ENCODE measurements at places on chromosomes 12 and 14.

DNA sequence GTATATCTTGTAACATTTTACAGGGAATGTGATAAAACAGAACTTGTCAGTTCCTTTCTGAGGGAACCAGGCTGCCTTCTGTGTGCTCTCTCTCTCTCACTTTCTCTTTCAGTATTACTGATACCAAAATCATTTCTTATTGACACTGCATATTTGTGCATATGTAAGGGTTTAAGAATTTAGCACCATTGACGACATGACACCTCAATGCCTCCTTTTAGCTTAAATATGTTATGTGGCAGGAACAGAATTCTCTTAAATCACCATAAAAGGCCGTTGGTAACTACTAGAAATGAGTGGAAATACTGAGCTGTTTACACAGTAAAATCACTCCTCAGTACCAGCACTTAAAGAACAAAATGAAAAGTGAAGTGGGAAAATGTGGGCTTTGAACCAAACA, 457.7 kb upstream of the SYT1 start:
- DNase-seq = no peak

DNA sequence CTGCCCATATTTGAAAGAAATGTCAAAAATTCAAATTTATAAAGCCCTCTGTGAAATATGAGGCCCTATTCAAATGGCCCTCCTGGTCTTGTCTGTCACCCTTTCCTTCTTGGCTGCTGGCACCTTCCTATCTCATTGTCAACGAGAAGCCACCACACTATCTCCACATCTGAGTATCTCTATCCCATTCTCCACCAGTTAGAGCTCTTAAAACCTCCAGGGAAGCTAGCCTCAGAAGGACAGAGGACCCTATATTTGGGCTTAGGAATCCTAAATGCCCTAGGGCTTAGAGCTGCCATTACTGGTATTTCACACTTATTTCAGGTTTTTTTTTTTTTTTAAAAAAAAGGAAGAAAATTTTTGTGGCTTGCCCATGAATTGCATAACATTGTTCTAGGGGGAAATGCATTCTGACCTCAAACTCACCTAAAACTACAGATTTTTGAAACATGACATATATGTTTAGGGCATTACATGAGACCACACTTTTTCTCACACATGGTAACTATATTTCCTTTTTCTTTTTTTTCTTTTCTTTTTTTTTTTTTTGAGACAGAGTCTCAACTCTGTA, 25.0 kb downstream of the SLC25A21 start:
- no peak for DNase-seq

GRCh38 chr14:90815822-90816662, at the start of gene TTC7B:
TSS of gene TTC7B (minus strand) at chr14:90816430. CDS start at chr14:90816295, 135 bp downstream.
- peak; percentile 88 for DNase-seq

- no peak for DNase-seq
Measured at GRCh38 chr12:43090981-43091380, 461.0 kb downstream of the ADAMTS20 start.

- DNase-seq = peak; percentile 40
Measured at GRCh38 chr14:93619176-93619793, 169.0 kb downstream of the PRIMA1 start.

DNA sequence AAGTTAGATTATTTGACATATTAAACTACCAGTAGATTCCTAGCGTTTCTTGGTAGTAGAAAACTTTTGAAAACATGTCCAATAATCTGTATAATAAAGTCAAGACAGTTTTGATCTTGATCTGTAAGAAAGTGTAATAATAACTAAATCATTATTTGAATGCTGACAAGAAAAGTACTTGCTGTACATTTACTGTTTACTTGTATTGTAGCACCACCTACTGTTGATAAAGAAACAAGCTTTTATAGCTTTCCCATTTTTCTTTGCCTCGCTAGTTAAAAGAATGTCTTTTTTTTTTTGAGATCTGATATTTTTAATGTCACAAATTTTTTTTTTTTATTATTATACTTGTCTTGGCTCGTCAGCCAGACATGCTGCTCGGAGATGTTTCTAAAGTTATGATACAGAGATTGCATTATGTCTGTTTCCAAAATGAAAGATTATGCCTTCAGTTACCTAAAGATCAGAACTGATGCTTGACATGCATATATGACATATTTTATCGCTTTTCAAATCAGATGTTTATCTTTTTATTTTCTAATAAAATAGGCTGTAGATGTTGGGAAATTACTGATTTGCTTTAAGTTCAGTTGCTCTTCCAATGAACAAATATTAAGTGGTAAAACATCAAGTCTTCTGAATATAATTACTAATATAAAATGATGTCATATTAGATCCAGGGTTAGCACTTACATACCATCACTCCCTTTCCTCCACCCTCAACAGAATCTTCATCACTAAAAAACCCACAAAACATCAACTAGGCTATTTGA, 140.5 kb downstream of the AKAP6 start:
- peak; percentile 16 for DNase-seq

DNA sequence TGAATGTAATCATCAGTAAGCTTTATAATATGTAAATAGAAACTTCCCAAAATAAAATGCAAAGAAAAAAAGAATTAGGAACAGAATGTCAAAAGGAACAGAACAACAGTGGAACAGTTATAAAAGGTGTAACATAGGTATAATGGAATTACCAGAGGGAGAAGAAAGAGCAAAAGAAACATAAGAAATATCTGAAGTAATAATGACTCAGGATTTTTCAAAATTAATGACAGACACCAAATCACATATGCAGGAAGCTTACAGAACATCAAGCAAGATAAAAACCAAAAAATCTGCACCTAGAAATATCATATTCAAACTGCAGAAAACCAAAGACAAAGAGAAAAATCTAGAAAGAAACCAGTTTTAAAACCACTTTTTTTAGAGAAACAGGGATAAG, 36.1 kb downstream of the TMEM116 start:
- no peak for DNase-seq

DNA sequence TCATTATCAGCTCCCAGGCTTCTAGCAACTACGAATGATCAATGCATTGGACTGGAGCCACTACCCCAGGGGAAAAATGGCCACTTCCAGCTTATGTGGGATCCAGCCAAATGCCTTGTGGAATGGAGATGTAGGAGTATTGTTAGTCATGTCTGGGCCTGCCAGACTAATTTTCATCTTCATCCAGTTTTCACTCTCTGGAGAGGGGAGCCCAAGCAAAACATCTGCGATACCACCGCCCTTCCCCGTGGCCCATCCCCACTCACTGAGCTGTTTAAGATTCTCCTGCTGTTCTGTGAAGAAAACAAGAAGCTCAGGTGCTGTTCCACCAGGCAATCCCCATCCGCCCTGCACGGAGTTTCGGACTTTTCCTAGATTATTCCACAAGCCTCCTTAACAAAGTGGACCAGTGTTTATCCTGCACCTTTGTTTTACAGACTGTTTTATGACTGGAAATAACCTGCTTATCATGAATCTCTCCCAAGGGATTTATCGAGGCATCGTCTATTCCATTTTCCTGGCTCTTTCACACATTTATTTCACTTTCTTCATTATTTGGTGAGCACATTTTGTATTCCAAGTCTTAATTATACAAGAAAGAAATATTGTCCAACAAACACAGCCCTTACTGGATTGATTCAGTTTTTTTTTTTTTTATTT, 35.5 kb upstream of the MAX start:
- no peak for DNase-seq

GRCh38 chr12:48032597-48032996, 28.3 kb upstream of the COL2A1 start:
- DNase-seq = no peak

DNA sequence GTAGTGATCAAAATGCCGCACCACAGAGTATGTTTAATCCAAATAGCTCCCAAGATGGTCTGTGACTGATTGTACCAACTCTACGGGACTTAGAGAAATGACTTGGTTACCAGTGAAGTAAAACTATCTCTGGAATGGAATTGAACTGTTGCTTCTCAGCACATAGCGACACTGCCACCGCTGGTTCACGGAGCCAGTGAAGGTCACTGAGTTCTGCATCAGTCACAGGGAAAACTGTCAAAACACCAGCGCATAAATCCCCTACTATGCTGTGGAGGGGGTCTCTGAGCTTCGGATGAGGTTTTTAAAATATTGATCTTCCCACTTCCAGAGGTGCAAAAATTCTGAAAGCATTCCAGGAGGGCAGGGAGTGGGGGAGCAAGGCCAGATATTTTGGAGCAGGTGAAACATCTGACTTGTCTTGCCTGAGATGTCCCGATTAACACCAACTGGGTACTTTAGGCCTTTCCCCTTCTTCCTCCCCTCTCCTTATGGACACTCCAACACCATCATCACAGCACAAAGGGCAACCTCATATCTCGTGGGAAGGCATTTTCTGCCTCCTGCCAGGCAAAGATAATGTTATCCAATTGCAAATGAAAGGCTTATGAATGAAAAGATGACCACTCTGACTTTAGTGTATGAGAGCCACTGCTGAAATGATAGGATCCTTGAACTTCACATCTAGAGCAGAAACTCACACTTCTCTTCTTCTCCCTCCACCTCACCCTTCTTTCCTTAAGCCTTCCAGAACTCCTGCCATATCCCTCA, 2.0 kb upstream of the PLXNC1 start:
- DNase-seq = no peak

DNA sequence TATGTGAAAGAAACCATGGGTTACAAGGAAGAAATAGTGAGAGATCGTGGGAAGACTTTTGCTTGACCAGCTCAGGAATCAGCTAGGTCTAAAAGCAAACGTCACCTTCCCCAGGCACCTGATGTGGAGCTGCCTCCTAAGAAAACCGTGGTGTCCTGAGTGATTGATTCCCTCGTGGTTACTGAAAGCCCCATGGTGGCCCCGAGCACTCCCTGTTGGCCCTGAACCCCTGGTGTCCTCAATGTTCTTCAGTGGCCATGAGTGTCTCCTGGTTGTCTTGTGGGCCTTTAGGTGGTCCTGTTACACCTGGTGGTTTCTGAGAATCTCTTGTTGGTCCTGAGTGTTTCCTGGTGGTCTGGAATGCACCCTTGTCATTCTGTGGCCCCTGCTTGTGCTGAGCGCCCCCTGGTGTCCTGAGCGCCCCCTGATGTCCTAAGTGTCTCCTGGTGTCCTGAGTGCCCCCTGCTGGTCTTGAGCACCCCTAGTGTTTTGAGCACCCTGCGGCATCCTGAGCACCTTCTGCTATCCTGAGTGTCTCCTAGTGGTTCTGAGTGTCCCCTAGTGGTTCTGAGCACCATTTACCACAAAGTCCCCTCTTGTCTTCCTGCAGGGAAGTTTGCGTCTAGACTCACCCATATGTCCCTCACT, 518.7 kb downstream of the TMEM121 start:
- peak; percentile 9 for DNase-seq

DNA sequence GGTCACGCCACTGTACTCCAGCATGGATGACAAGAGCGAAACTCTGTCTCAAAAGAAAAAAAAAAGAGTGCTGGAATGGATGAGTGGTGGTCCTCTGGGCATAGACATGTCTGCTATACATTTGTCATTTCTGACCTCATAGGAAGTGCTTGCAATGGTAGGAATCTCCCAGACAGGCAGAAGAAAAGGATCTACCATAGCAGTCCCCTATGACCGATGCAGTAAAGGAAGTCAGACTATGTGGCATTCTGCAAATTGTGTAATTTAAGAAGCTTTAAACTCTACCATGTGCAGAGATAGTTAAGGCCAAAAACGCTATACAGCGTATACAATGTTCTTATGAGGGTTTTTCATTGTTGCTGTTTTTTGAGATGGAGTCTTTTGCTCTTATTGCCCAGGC, 24.7 kb upstream of the RAP1B start:
- no peak for DNase-seq

GRCh38 chr14:71597955-71598660, 334.1 kb upstream of the RGS6 start:
- DNase-seq = no peak

DNA sequence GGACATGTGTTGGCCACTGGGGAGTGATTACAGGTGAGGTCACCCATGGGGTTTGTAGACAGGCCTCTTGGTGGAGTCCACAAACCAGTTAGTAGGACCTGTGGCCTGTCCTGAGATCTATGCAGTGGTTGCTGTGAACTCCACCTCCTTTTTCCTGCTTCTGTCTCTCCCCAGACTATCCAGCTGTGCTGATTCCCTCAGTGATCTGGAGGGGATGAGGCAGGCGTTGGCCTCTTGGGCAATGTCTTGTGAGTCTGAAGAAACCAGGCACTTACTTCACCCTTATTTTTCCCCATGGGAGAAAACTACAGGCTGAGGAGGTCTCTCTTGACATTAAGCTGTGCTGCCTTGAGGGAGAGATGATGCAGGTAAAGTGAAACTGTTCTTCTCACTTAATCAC, 257.2 kb upstream of the PRICKLE1 start:
- no peak for DNase-seq

GRCh38 chr12:63967358-63968145, 123.1 kb downstream of the SRGAP1 start:
- DNase-seq = no peak

DNA sequence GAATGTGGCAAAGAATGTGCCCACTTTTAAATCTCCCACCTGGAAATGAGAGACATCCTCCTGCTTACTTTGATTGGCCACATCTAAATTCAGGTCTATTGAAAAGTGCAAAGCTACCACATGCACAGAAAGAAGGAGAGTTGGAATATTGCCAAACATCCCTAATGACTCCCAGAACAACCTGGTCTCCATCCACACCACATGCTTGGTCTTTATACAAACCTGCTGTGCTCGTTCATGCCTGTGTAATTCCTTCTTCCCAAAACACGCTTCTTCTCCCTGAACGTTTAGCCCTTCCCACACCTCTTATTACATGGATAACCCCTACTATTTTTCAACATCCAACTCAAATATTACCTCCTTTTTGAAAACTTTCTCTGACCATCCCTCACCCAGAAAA, 66.2 kb upstream of the BCL2L14 start:
- no peak for DNase-seq

GRCh38 chr12:87924149-87924548, 105.1 kb downstream of the C12orf50 start:
- DNase-seq = no peak

- DNase-seq = no peak
Measured at GRCh38 chr12:51592034-51592705, 1.1 kb downstream of the SCN8A start.

DNA sequence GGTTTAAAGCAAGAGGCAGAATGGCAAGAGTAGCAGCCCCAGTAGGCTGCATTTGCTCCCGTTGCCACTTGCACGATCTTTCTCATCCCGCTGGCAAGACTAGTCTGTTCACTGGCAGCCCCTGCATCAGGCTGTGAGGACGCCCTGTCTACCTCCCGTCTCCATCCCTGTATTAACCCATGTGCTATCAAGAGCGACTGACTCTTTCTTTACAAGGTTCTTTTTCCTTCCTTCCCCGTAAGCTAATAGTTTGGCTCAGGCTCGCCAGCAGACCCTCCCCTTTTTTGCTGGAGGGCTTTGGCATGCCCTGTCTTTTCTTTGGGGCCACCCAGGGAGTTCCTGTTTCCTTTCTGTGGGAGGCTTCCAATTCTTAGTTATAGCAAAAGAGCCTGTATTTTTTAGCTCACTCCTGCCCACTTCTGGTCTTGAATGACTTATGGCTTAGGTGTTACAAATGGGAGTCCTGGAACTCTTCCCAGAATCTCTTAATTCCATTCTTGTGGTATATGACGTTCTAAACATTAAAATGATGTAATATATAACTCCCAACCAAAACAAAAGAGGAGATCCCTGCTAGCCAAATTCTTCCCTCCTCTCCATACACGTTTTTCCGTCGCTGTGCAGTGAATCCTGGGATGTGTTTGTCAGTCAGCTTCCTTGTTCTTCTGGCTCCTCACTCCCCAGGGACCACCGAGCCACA, 149.0 kb downstream of the PRKCH start:
- DNase-seq = no peak
